ENCODE measurements at places on chromosomes 11 and 22.

DNA sequence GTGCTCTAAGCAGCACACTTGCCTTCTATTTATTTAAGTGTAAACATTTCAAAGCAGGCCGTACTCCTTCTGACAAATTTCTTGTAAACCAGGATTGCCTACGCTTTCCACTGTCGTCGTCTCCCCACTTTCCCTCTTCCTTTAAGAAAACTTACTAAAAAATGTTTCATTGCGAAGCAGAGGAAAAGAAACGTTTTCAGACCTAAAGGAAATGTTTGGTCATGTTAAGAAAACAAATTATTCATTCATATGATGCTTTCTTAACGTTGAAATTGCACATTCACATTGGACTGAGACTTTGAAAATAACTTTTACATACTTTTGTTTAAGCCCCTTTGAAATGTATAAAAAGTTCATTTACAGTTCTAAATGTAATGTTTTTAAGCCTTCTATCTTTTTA is 106.0 kb downstream of the EMSY start:
- no peak for DNase-seq

- DNase-seq, result no peak
These were observed 456.9 kb downstream of the BRD1 start for GRCh38 chr22:49370627-49371301.

DNA sequence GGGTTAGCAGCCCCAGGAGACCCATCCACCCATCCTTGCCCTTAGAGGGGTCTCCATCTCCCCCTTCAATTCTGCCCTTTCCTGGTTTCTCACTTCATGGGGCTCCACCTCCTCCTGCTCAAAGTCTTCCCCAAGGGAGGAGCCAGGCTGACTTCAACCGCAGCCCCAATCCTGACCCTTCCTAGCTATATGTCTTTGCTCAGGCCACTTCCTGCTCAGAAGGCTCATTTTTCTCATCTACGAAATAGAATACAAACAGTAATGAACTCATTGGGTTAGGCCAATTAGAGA is 24.5 kb downstream of the POU2AF1 start:
- DNase-seq, result no peak

DNA sequence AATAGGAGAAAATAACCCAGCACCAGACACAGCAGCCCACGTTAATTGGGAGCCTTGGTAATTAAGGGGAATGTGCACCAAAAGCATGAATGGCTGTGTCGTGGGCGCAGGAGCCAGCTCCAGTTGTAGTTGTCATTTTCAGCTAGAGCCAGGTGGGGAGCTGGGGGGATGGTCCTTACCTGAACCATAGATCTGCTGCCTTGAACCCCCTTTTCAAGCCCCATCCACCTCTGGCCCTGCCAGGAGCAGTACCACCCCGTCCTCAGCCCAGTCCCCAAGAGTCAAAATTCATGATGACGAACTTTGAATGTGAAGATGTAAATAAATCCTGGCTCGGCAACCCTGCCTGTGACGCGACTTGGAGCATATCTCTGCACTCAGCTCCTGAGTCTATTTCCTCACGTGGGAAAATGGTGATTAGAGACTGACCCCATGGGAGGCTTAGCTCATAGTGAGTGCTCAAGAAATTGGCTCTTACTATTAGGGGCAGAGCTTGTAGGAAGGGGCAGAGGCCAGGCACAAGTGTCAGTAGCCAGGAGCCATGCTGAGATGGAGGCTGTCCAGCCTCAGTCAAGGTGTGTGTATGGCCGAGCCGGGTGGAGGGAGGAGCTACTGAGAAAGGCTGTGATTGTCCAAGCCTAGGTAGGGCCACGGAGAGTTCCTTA is 794 bp upstream of the FXYD6 start:
- no peak for DNase-seq

DNA sequence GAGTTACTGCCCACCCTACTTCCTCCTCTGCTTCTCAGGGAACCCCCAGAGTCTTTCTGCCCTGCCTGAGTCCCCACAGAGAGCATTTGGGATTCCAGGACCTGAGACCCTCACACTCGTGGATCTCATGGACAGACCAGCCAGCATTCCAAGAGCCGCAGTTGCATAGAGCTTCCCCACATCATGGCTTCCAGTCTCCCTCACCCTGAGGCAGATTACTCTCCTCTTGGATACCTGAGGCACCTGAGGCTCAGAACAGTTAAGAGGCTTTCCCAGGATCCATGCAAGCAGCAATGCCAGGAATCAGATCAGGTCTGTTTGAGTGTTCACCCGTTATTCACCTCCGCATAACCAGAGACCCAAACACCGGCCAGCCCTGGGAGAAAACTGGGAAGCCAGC is 102.2 kb downstream of the TRIM29 start:
- DNase-seq, result no peak

GRCh38 chr11:22668005-22668796 is 1.8 kb downstream of the GAS2 start:
- DNase-seq, result no peak

GRCh38 chr22:28002863-28003565 is 84.0 kb upstream of the PITPNB start:
- no peak for DNase-seq

DNA sequence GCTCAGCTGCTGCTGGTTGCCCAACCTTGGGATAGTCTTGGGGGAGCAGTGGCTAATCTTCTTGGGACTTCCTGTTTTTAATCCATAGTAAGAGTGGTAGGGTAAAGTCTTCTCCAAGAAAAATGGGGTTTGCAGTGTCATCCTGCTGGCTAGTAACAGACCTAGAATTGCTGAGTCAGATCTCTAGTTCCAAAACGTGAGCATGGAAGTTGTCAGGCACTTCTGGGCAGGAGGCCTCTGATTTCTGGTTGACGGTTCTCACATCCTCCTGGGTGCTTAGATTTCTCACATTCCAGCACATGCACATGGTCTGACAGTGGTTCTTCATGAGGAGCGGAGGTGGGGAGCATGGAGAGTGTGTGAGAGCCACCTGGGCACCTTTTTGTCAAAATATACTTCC is 410.0 kb downstream of the OPCML start:
- no peak for DNase-seq

DNA sequence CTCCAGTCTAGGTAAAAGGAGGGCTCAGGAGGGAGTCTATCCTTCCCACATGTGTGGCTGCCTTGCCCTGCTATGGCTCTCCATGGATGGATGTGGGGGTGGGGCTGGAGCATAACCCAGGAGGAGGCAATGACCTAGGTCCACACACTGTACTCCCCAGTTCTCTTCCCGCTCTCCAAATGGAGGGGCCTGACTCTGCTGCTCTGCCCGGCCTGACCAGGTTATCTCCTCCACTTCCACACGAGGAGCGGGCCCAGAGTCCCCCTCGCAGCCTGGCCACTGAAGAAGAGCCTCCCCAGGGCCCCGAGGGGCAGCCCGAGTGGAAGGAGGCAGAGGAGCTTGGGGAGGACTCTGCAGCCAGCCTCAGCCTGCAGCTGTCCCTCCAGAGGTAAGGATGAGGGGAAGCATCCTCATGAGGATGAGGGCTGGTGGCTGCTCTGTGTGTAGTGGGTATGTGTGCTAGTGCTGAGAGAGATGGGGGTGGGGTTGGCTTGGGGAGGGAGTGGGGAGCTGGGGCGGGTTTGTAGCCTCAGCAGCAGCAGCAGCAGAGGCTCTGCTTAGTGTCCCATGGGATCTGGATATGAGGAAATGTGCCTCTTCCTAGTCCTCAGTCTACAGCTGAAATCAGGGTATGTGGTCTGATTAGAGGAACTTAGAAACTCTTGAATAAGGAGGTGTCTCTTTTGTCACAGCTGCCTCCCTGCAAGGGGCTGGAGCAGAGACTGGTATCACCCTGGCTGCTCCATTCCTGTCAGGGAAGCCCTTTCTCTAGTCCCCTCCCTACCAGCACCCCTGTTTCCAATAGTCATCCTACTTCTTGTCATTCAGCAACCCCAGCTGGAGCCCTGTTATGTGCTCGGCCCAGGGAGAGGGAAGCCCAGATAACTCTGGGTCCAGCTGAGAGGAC is 54.1 kb downstream of the CEP164 start:
- no peak for DNase-seq

DNA sequence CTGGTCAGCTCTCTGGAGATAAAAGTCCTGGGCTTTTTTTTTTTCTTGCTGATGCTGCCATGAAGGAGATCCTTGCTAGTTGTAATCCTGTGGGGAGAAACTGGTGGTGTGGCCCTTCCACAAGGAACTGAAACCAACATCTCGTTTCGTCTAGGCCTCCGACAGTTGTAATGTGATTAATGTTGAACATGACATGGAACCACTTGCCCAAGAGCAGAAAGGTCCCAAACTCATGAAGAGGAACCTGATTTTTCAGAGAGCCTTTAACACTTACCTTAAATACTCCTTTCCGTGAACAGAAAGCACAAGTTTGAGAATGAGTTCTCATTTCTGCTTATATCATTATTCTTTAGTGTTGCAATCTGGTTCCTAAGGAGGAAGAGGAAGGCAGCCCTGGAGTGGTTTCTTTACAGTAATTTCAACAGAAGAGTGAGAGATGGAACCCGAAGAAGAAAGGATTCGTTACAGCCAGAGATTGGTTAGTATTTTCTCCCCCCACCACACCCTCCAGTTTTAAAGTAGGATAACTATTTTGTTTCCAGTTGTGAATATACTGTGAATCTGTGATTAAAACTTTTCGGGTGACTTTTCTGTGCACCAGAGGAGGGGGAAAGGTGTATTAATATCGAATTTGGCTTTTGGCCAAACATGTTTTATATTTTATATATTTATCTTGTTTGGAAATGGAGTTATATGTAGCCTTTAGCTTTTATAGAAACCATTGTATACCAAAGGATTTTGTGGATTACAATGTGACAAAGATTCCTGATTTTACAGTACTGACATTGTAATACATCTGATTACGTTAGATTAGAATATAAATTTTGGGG is 2.0 kb downstream of the KDM2A start:
- no peak for DNase-seq

Measured in renal cortex interstitium (tissue), 15 donors.